ENCODE measurements at places on chromosomes 4 and X. TPM values are rescaled to one million over a fixed set of nuclear protein-coding genes. Genes with fewer than 3 reads are reported as not detected.

The EDA gene
- total RNA-seq = 0.96 TPM

The NAAA gene
- total RNA-seq = 57.5 TPM

The DRD5 gene
- not detected for total RNA-seq

The MAPK10 gene
- total RNA-seq = 1.4 TPM

The PRRG1 gene
- 20.0 TPM for total RNA-seq

The PPEF2 gene
- total RNA-seq = not detected

The USP46 gene
- 16.6 TPM for total RNA-seq

The KLB gene
- total RNA-seq = not detected

The SEPTIN6 gene
- 24.0 TPM for total RNA-seq

The ASMT gene
- not detected for total RNA-seq

The CT45A3 gene
- total RNA-seq = not detected

The KCNIP4 gene
- under 0.01 TPM for total RNA-seq

The RTL3 gene
- total RNA-seq = not detected

The IRS4 gene
- not detected for total RNA-seq

The AADAT gene
- total RNA-seq = 7.5 TPM

The CSAG3 gene
- not detected for total RNA-seq

The GRIA3 gene
- 0.39 TPM for total RNA-seq

The GRIA2 gene
- total RNA-seq = not detected

The HELT gene
- total RNA-seq = not detected

The DUSP9 gene
- total RNA-seq = 0.39 TPM

The NLGN3 gene
- 3.1 TPM for total RNA-seq

The MCF2 gene
- total RNA-seq = not detected

The TLR7 gene
- under 0.01 TPM for total RNA-seq

The TMEM154 gene
- total RNA-seq = 0.72 TPM

The FAM53A gene
- 1.6 TPM for total RNA-seq

The ABLIM2 gene
- total RNA-seq = not detected

The MSN gene
- 210 TPM for total RNA-seq

The CSAG1 gene
- not detected for total RNA-seq

The DNASE1L1 gene
- total RNA-seq = 58.0 TPM

The ODAM gene
- total RNA-seq = not detected

The OGT gene
- total RNA-seq = 51.7 TPM

The C4orf50 gene
- not detected for total RNA-seq

The CD38 gene
- total RNA-seq = 1.0 TPM

The C4orf51 gene
- total RNA-seq = not detected

The EIF2S3 gene
- total RNA-seq = 201 TPM

The TAF7L gene
- total RNA-seq = 0.16 TPM

The MTNR1A gene
- total RNA-seq = 0.48 TPM

The DCX gene
- not detected for total RNA-seq
